GM23248 (cell line): ENCODE measurements at places on chromosomes 3 and 15. TPM values are rescaled to one million over a fixed set of nuclear protein-coding genes. Genes with fewer than 3 reads are reported as not detected.

Gene CDHR4
- not detected in 2 replicates for polyA plus RNA-seq

Gene CFAP44
- polyA plus RNA-seq, result 0.55 and 0.63 TPM in 2 replicates

Gene TBC1D5
- 30.8 and 31.0 TPM in 2 replicates for polyA plus RNA-seq

DNA sequence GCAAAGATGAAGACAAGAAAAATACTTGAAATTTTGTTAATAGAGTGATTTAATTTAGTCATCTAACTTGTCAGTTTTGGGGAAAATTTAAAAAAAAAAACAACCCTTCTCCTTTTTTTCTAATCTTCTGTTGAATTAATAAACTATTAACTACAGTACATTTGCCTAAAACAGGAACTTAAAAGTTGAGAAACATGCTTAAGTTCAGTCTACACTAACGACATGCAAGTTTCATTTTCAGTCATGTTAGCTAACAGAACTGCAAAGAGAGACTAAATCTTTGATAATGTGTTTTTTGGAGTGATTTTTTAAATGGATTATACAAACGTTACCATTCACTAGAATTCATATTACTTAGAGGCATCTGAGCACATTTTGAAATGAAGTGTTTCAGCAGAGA, 71.9 kb upstream of the MBNL1 start:
- no peak for DNase-seq
- H3K4me1 ChIP-seq, result peaks cover 15% of the 10 kb centered on the region

DNA sequence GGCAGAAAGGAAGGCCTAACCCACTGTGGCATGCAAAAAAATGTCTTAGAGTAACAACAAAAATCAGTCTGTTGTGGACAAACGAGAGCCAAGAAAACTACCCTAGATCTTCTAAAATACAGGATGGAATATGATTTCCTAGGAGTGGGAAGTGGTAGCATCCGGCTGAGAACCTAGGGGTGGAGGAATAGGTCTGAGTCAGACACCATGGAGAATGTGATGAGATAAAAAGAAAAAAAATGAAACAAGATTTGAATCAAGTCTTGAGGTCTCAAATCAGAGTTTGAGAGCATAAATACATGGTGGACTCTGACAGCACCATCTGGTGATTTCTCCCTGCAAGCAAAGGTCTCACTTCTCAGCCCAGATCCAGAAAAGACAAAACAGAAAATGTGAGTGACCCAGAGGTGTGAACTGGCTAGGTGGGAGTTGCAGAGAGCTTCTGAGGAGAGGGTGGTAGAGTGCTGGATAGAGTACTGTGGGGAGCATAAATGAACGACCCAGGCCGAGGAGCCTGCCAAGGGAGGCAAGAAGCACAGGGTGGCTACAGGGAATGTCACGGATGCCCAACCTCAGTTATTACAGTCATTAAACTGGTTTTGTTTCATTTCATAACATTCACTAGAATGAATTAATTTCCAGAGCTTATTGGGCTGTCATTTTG, 27.6 kb upstream of the VEPH1 start:
- H3K27ac ChIP-seq, result peak overlapping the region; percentile 83
- peaks cover 74% of the 10 kb centered on the region for H3K4me1 ChIP-seq
- no peaks in the 10 kb centered on the region for H3K36me3 ChIP-seq
- peak; percentile 64 for DNase-seq
- H3K27me3 ChIP-seq, result no peaks in the 10 kb centered on the region

- H3K4me3 ChIP-seq, result no peak overlapping the region
- H3K36me3 ChIP-seq, result no peaks in the 10 kb centered on the region
These were observed 511.3 kb downstream of the GABRG3 start for GRCh38 chr15:27482287-27482686.

GRCh38 chr3:186930143-186930640, at the start of gene ST6GAL1:
ST6GAL1 (plus strand) TSS chr3:186930526; CDS start chr3:187042704, 112,178 bp downstream.
- peaks cover 54% of the 10 kb centered on the region for H3K27me3 ChIP-seq
- peak within 1 kb of the TSS; percentile 70 for H3K4me3 ChIP-seq
- no peaks in the 10 kb centered on the region for H3K4me1 ChIP-seq
- DNase-seq, result peak; percentile 39
- no peak within 1 kb of the TSS for H3K27ac ChIP-seq

DNA sequence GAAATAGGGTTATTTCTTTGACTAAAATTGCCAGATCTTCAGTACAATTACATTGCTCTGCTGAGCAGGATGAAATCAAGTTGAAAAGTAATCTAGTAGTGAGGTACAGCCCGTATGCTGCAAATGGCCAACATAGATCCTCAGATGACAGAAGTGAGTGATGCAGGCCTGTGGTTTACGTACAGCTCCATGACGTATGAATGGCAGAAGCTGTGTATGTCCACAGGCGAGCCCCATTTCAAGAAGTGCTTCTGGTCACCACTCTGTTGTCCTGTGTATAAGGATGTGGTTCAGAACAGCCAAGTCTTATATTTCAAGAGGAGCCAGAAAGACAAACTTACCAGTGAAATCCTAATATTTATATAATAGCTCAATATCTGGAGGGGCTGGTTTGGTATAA, 9.2 kb downstream of the CD86 start:
- H3K4me1 ChIP-seq, result no peaks in the 10 kb centered on the region
- no peak for DNase-seq
- H3K27me3 ChIP-seq, result no peaks in the 10 kb centered on the region
- no peak overlapping the region for H3K4me3 ChIP-seq
- H3K36me3 ChIP-seq, result no peaks in the 10 kb centered on the region

GRCh38 chr15:62068071-62068809, 1.5 kb downstream of the C2CD4A start:
- H3K36me3 ChIP-seq, result no peaks in the 10 kb centered on the region
- H3K4me3 ChIP-seq, result peak overlapping the region; percentile 61
- H3K27me3 ChIP-seq, result 0 out of 2 replicates have a peak, but pooled peaks cover 11% of the 10 kb centered on the region
- 0 out of 2 replicates have a peak, but pooled peaks cover 9% of the 10 kb centered on the region for H3K4me1 ChIP-seq

GRCh38 chr3:124545891-124546290, 184.4 kb upstream of the UMPS start:
- H3K4me1 ChIP-seq, result no peaks in the 10 kb centered on the region
- no peak for DNase-seq
- peaks cover 13% of the 10 kb centered on the region; the same call in 1 of the 2 replicates for H3K27me3 ChIP-seq
- H3K36me3 ChIP-seq, result no peaks in the 10 kb centered on the region

DNA sequence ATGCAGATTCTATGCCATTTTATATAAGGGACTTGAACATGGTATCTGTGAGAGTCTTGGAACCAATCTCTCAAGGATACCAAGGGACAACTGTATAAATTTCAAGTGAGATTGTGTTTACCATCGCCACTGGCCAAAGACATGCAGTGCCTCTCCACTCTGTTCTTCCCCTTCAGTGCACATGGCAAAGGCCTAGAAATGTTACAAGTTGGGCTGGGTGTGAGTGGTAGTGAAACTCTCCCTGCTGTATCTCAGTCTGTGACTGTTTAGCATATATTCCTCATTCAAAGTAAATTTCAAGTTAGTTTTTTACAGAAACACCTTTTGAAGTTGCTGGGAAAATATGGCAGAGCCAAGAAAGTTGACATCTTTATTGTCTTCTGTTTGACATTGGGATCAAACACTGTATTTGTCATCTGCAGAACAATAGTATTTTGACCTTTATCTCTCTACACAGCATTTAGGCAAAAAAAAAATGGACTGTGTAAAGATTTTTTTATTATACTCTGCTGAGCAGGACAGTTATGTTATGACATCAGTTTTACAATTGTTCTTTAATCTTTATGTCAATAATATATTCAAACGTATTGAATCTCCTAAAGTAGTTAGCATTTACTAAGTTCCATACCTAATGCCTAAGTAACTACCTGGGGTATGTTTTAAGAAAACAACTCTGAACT, 101.4 kb downstream of the CCNL1 start:
- H3K27ac ChIP-seq, result no peak overlapping the region
- no peaks in the 10 kb centered on the region for H3K27me3 ChIP-seq
- H3K4me1 ChIP-seq, result no peaks in the 10 kb centered on the region
- no peak for DNase-seq
